Epithelial cell of esophagus (primary cell): ENCODE measurements at places on chromosomes 3 and 15.

GRCh38 chr3:194148383-194148782 is 12.4 kb downstream of the HES1 start:
- no peak for DNase-seq

DNA sequence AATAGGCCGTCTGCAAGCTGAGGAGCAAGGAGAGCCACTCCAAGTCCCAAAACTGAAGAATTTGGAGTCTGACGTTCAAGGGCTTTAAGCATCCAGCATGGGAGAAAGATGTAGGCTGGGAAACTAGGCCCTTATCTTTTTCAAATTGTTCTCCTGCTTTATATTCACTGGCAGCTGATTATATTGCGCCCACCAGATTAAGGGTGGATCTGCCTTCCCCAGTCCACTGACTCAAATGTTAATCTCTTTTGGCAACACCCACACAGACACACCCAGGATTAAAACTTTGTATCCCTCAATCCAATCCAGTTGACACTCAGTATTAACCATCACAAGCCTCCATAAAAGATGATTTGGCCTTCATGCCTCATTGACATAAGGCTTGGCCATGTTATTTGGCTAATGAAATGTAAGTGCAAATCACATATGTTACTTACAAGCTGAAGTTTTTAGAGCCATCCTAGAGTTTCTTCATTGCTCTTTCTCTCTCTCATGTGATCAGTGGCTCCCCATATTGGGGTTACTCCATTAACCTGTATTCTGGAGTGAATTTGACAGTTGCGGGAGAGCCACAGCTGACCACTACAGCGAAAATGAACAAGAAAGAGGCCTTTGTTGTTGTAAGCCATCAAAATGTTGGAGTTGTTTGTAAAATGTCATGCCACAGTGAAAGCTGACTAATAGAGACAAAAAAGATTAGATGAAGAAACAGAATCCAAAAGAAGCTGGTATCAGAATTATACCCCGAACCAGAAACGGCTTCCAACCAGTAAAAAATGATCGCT is 61.7 kb downstream of the GBE1 start:
- no peak for DNase-seq

DNA sequence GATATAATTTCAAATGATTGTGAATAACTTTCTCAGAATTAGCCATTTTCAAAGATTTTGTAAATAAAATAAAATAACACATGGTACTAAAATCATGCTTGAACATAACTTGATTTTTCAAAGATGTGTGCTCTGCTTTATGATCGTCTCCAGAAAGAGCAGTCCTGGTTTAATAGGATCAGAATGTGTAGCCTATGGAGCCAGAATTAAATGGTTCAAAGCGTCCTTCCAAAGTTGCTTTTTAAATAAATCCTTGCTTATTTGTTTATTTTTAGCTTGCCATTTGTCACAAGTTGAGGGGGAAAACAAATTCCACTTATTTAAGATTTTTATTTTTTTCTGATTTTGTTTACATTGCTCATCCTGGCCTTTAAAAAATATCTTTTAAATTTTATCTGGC is 123.7 kb upstream of the SPRED1 start:
- no peak for DNase-seq

DNA sequence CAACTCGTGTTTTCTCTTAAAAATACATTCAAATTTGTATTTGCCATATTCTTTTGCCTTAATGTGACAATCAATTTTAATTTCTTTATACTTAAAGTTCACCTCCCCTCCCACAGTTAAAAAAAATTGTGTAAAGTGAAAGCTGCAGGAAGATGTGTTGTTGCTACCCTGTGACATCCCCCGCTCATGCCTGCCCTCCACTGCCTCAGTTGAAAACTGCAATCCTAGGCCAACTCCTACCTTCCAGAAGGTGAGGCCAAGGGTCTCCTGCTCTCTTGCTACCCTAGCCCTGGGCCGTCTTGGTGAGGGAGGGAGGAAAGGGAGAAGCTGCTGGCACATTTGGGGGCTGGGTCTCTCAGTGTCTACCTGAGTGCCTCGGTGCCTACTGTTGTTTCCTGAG is 57.0 kb upstream of the CMTM7 start:
- peak; percentile 22 for DNase-seq

DNA sequence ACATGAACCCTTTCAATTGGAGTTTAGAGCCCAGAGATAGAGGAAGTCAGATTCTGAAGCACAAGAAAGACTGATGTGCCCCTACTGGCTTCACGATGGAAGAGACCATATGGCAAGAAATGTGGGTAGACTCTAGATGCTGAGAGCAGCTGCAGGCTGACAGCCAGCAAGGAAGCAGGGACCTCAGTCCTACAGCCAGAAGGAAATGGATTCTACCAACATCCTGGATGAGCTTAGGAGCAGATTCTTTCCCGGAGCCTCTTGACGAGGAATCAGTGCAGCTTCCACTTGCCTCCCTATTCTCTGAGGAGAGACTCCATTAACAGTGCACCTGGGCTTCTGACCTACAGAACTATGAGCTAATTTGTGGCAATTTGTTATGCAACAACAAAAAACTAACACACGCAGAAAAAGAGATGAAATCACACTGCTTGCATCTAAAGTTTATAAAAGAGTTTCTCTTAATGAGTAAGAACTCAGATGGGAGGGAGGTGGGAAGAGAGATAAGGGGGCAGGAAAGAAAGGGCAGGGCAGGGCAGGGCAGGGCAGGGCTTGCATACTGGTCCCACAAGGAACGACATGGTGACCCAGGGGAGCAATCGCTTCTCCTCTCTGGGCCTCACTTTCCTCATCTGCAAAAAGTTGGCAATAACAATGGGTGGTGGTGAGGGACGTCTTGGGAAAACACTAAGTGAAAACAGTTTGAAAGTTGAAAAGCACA is 440.9 kb downstream of the FOXP1 start:
- DNase-seq = no peak
